ENCODE measurements at places on chromosomes 2 and 18.

DNA sequence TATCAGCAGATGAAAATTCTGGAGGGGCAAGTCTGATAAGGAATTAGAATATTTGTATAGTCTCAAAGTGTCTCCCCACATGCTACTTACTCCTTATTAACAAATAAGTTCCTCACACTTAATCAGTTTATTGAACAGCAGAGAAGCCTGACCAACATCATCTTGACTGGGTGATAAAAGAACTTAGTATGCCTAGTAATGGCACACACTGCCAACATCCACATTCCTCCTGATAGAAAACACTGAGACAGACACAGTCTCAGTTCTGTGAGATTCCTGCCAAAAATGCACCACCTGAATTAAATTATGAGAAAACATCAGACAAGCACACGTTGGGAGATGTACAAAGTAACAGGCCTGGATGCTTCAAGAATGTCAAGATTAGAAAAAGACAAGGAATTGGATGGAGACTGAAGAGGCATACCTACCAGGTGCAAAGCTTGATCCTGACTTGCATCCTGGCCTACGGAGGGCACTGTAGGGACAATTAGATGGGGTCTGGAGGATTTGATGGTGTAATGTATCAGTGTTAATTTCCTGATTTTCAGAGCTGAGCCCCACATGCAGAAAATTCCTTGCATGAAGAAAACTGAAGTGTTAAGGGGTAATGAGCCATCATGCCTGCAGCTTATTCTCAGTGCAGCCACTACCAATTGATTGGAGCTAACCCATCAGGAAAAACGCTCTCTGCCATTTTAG, 200.4 kb upstream of the SH3BP4 start:
- DNase-seq = no peak

- no peak for DNase-seq
Observed at GRCh38 chr2:188272121-188272520, 19.6 kb upstream of the GULP1 start.

- DNase-seq = no peak
Observed at GRCh38 chr2:232842689-232843088, 27.4 kb upstream of the SNORC start.

DNA sequence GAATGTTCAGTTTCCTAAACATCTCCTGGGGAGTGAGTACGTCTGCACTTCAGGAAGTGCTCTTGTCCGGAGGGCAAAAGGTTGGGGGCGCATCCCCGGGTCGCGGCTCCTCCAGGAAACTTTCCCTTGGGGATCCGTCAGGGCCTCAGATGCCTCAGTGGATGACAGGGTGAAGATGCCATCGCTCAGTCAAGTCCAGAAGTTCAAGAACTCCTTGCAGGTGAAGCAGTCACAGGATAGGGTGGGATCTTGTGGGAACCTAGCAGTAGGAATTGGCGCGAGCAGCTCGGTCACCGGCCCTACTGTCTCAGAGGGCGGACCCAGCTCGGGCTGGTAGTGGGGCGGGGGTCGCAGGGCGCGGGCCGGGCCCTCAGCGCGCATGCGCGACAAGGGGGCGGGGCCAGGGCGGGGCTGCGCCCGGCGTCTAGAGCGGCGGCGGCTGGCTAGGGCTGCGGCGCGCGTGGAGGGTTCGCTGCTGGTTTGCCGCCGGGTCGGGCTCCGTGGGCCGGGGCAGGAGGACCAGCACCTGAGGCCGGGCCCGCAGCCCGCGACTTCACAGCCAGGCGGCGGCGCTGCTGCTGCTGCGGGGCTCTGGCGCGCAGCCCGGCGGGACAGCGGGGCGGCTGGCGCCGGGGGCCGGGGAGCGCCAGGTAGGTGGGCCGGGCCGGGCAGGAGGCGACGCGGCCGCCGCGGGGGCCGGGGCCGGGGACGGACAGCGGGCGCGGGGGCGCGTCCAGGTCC, at the start of gene INPP4A:
Gene INPP4A (plus strand): TSS at position 423 of the 741 bp plus-strand sequence. CDS start 75,191 bp downstream, outside the sequence.
- peak; percentile 41 for DNase-seq

GRCh38 chr2:13091861-13092378, 375.2 kb downstream of the TRIB2 start:
- DNase-seq = no peak

DNA sequence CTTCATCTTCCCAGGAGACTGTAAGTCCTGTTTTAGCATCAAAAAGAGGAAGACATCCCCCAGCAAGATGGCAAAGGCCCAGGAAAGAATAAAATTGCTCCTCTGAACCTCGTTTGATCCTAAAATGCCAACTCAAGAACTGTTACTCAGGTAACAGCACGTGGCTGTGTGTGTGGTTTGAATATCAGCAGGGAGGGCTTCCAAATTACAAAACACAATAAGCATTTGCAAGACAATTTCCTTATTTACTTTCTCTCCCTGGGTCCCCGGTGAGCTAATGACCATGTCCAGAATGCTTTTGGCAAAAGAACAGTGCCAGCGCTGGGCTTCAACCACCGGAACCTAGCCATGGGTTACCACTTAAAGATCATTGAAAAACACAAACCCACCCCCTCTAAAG, 163.6 kb downstream of the C1D start:
- no peak for DNase-seq

DNA sequence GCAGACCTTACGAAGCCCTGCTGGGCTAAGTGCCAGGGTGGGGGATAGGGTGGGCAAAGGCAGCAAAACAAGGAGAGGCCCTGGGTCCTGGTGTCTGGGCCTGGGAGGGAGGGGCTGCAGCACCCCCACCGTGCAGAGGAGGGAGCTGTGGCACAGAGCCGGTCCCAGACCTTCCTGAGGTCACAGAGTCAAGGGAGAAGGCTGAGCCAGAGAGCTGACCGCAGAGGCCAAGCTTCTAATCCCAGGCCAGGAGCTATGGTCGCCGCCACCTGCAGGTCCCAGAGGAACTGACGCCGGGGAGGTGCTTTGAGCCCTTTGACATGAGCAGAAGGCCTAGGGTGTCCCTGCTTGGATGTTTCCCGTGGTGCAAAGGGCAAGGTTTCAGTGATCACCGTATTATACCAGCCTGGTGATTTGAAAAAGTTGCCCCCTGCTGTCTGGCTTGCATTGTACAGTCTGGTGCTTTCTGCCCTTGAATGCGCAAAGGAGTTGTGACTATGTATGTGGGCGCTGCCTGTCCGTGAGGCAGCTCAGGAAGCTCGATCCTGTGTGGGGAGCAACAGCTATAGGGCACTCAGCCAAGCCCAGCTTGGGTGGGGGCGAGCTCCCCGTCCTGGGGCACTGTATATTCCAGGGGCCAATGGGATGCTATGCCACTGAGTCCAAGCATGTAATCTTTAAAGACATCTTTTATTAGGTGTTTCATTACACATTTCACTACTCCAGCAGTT, 44.3 kb downstream of the EDAR start:
- DNase-seq = no peak

GRCh38 chr2:228728961-228729360, 542.1 kb downstream of the PID1 start:
- DNase-seq = no peak

- DNase-seq = no peak
Observed at GRCh38 chr2:156147594-156148330, 184.8 kb downstream of the NR4A2 start.

- DNase-seq = no peak
Observed at GRCh38 chr2:239157269-239157668, 243.6 kb downstream of the HDAC4 start.

DNA sequence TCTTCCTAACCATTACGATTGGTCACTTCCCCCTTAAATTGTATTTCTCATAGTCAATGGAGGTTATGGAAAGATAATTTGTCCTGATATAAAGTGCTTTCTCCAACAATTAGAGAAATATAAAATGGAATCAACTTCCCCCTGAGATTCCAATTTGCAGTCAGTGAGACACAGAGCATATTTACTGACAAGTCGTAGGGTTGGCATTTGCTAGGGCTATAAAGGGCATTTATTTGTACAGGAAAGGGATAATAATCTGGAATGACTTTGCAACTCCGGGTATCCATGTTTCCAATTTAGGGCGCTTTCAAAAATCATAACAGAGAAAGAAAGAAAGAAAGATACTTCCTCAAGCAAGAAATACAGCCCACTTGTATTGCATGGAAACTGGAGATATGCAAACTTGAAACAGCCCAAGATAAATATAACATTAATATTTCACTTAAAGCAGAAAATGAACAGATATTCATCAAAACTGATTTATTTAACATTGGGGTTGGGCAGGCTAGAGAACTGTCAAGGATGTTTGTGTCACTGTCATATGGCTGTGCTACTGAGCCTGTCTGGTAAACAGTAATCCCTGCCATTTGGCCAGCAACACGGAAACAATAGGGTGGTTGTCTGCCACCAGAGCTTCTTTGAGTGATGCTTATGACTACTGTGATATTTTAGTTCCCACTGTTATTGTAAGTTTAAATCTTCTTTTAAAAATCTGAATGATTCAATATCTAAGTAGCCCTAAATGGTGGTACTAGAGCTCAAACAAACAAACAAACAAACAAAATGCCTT, 621.8 kb downstream of the LRP1B start:
- DNase-seq = no peak

GRCh38 chr18:63905361-63905760, 2.4 kb upstream of the SERPINB10 start:
- DNase-seq = no peak

DNA sequence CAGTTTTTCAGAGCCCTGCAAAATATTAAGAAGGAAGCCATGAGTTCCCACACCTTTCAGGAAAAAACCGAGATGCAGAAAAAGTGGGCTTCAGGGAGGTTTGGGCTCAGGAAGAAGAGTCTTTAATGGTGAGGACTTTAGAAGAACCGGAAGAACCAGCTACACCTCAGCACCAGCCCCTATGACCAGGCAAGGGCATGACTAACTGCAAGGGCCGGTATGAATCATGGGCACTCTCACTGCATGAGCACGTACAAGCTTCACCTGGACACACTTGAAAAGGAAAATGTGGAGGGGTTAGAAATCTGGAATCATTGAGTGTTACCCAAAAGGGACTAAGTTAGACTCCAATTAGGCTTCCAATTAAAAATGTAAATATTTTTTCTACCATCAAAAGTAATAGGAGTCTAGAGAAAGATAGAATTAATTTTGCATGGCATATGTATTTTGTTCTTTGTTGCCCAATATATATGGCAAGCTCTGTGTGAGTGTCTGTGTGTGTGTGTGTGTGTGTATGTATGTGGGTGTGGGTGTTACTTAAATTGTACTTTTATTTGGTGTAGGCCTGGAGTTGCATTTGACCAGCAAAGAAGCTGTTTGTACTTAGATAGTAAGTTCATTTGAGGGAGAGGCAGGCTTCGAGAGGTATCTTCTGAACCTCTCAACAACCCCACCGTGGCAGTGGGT, 66.5 kb upstream of the THUMPD2 start:
- DNase-seq = no peak

DNA sequence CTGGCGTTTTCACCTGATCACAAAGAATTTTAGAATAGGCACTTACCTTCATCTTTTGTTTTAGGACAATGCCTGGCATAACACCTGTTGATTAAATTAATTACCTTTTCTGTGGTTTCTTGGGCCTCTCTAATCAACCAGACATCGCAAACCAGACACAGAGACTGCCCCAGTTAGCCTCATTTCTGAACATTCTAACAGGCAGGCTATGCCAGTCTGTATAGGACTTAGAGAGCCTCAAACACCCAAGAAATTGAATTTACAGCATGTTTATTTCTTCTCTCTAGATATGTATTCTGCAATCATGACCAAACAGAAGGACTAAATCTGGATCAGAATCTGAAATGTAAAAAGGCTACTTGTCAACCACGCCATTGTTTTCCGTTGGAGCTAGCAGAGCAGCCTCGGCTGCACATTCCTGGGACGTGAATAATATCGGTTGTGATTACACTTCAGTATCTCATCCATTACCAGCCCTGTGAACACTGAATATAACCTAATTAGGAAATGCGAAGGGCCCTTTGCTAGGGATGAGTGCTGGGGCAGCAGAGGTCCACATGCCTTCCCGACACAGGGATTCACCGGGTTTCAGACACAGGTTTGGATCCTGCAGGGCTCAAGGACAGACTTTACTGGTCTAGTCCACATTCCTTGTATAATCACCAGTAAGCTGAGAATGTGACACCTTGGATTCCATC, 17.5 kb upstream of the CDC42EP3 start:
- DNase-seq = no peak

DNA sequence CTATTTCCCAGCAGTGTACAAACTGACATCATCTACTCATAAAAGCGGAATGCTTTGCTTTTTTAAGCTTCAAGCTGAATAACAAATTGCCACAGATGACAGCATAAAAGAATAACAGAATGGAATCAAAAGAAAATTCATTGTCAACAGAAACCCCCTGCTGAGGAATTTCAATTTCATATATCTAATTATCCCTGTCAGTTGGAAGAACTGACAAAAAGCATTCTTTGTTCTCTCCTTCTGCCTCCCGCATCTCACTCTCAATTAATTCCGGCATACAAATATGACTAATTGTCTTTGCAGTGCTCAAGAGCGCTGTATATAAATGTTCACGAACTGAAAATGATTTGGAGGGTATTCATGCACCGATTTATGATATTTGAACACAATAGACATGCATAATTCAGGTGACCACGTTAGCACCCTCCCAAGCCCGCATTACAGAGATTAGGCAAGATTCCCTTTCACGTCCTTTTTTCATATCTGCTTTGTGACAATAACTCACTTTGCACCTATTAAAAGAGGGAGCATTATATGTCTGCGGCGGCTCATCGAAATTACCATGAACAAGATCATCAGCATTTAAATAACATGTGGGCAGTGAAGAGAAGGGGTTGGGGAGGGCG, 277.7 kb upstream of the SALL3 start:
- DNase-seq = no peak

GRCh38 chr2:232420463-232421188, 14.0 kb downstream of the ALPG start:
- DNase-seq = peak; percentile 88

DNA sequence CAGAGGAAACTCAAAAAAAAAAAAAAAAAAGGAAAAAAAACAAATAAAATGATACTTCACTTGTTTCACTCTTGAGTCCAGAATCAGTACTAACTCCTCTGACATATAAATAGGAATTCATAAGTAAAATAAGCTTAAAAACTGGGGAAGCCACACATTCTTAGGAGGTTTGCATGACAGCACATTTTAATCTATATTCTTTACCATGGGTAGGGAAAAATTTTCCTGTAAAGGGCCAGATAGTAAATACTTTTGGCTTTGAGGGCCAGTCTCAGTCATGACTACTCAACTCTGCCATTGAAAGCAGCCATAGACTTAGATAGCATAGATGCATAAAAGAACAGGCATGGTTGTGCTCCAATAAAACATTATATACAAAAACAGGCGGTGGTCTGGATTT, 145.2 kb downstream of the BCL11A start:
- DNase-seq = no peak

Data from NCI-H510A treated with DMSO at 0.1 percent for 48 hours (cell line).